A549 treated with ZK216348 at 1 μM for 4 hours (cell line): ENCODE measurements at places on chromosomes 4 and X. TPM values are rescaled to one million over a fixed set of nuclear protein-coding genes. Genes with fewer than 3 reads are reported as not detected.

FGFBP2 gene
- 0.12 to 0.24 TPM in 2 of 5 replicates, not detected in the others for total RNA-seq

NAP1L3 gene
- total RNA-seq, result 0.25 to 0.92 TPM (median 0.33 TPM) in 5 replicates

DUSP21 gene
- not detected in 5 replicates for total RNA-seq

ARMCX4 gene
- total RNA-seq, result 0.18 to 0.59 TPM (median 0.41 TPM) in 5 replicates

SSX3 gene
- not detected in 5 replicates for total RNA-seq

RAB39B gene
- 0.63 to 0.78 TPM (median 0.69 TPM) in 5 replicates for total RNA-seq

TCEAL9 gene
- total RNA-seq, result 86.8 to 241 TPM (median 103 TPM) in 5 replicates

TDO2 gene
- total RNA-seq, result 0.22 to 0.73 TPM (median 0.62 TPM) in 5 replicates

ARR3 gene
- not detected in 5 replicates for total RNA-seq

TLR6 gene
- total RNA-seq, result 2.1 to 3.5 TPM (median 3.0 TPM) in 5 replicates

CCDC160 gene
- total RNA-seq, result not detected in 5 replicates

ADH5 gene
- total RNA-seq, result 103 to 123 TPM (median 107 TPM) in 5 replicates

MAGEA2 gene
- not detected in 5 replicates for total RNA-seq

BTC gene
- total RNA-seq, result 0.51 to 1.3 TPM (median 0.99 TPM) in 5 replicates

WFS1 gene
- 7.5 to 16.0 TPM (median 13.8 TPM) in 5 replicates for total RNA-seq

SLC10A6 gene
- not detected in 5 replicates for total RNA-seq

AREG gene
- total RNA-seq, result 46.2 to 55.5 TPM (median 48.7 TPM) in 5 replicates

SLC26A1 gene
- 0.15 to 0.40 TPM (median 0.31 TPM) in 4 of 5 replicates, not detected in the other for total RNA-seq

ENPEP gene
- 0.12 to 0.14 TPM in 2 of 5 replicates, not detected in the others for total RNA-seq

ARHGAP6 gene
- total RNA-seq, result not detected in 5 replicates

GATA1 gene
- total RNA-seq, result not detected in 5 replicates

BEX3 gene
- total RNA-seq, result 215 to 287 TPM (median 258 TPM) in 5 replicates

VCX3B gene
- 0.20 TPM in 1 of 5 replicates, not detected in the others for total RNA-seq

PCYT1B gene
- not detected in 5 replicates for total RNA-seq

RADX gene
- 0.09 TPM in 1 of 5 replicates, not detected in the others for total RNA-seq

SAGE1 gene
- 0.05 TPM in 1 of 5 replicates, not detected in the others for total RNA-seq

RTL9 gene
- total RNA-seq, result 0.05 to 0.36 TPM (median 0.09 TPM) in 5 replicates

SMIM10L2A gene
- 0.13 to 0.23 TPM (median 0.18 TPM) in 5 replicates for total RNA-seq

FHDC1 gene
- 0.46 to 0.79 TPM (median 0.65 TPM) in 5 replicates for total RNA-seq

UGT2B17 gene
- total RNA-seq, result not detected in 5 replicates

ARAP2 gene
- 0.34 to 1.1 TPM (median 0.65 TPM) in 5 replicates for total RNA-seq

FAM184B gene
- total RNA-seq, result 0.02 to 0.07 TPM (median 0.04 TPM) in 5 replicates

CCKAR gene
- total RNA-seq, result not detected in 5 replicates

TLL1 gene
- total RNA-seq, result 0.13 to 0.59 TPM (median 0.17 TPM) in 5 replicates
